AG04450 (cell line): ENCODE measurements at places on chromosomes 6 and 20.

- DNase-seq, result peak; percentile 53
These were observed 534.3 kb downstream of the COL12A1 start for GRCh38 chr6:74671558-74672025.

- no peak for DNase-seq
These were observed 10.5 kb downstream of the MTG2 start for GRCh38 chr20:62193079-62194025.

GRCh38 chr6:13452346-13453117 lies 34.9 kb downstream of the GFOD1 start:
- no peak for DNase-seq

- no peak for DNase-seq
These were observed 20.5 kb downstream of the COL20A1 start for GRCh38 chr20:63313349-63314014.

DNA sequence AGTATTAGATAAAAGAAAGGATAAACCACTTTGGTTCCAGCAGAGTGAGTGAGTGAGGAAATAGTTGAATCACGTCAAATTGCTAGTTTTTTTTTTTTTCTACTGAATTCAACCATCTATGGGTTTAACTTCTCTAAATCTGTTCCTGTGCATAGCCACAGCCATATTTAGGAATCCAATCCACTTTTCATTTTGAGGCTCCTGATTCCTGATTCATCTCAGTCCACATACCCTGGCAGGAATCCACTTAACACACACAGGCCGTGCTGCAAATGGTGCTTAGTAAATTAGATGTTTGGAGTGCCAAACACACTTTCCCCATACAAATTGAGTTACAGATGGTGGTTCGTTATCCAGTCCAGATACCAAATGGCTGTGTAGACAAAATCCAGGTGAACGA lies 220.3 kb downstream of the ALDH8A1 start:
- no peak for DNase-seq

DNA sequence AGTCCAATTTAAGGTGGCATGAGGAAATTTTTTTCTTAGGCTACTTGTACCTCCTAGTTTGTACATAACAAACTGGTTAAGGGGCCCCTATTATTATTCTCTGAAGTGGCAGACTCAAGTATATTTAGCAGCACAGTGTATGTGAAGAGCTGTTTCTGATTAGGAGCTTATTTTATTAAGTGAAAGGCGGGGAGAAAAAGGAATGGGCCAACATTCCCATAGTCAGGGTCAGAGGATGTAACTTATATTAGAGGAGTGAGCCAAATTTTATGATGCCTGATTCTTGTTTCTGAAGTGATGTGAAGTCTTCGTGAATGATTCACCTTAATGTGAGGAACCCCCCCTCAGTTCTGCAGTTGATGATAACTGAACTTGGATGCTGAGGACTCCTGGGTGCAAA lies 2.8 kb downstream of the HECA start:
- DNase-seq, result no peak

DNA sequence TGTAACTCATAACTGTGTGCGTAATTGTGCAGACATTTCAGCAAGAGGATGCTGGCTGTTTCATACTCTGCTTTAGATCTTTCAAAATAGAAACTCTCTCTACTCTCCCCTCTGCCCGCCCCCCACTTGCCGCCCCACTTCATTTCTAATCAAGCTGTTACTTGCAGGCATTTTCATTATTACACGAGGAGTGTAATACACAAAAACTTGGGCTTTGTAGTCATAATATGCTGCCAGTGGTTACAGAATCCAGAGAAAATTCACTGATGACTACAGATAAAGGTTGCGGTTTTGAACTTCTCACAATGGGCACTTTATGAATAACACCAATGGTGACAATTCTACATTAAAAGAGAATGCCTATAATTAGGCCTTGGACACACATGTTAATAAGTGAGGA lies 194.0 kb upstream of the POU3F2 start:
- DNase-seq, result no peak

DNA sequence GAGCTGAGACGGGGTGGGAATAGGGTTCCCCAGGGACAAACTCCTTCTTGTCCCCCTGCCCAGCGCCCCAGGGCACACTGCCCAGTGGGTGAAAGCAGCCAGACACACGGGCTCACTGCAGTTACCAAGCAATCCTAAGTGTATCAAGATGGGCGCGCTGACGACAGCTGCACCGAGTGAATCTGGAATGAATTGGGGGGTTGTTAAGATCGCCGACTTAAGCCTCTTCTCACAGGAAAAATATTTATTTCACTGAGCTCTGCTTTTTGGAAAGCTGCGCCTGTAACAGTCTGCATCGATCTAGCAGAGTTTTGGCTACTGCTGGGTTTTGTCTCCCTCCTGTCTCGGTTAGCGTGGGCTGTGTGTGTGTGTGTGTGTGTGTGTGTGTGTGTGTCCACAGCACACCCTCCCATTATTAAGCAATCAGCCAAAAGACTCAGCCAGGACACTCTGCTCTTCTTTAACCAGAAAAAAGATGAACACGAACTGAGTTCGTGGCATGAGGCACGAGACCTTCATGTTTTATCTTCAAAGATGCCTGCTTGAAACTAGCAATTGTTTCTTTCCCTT lies 35.9 kb downstream of the RIPOR3 start:
- DNase-seq, result peak; percentile 93

DNA sequence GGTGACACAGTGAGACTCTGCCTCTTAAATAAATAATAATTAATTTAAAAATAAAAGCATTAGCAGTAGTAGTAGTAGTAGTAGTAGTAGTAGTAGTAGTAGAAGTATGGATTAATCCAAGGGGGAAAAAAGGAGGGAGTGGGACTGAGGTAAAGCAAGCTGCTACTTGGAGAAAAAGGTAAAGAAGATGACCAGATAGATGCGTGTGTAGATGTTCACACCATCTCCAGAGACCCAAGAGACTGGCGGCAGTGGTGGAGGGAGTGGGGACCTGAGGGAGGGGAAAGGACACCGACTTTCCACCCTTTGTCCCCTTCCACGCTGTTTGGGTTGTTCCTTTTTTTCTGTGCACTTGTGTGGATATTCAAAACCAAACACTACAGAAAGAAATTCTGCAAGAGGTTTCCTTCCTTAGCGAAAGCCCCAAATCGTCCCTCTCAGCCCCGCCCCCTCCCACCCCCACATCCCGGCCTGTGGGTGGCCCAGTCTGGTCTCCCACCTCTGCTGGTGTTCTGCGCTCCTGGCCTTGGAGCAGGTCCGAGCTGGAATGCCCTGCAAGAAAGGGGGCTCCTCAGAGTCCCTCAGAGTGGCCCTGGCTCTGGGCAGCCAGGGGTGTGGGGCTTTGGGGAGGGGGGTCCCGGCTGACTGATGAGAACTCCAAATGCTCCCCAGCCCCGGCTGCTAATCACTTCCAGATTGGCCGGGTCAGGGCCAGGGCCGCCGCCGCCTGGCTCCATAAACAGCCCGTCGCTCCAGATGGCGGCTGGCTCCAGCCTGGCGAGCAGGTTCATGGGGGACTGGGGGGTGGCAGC lies 60.2 kb downstream of the UBE2V1 start:
- no peak for DNase-seq

DNA sequence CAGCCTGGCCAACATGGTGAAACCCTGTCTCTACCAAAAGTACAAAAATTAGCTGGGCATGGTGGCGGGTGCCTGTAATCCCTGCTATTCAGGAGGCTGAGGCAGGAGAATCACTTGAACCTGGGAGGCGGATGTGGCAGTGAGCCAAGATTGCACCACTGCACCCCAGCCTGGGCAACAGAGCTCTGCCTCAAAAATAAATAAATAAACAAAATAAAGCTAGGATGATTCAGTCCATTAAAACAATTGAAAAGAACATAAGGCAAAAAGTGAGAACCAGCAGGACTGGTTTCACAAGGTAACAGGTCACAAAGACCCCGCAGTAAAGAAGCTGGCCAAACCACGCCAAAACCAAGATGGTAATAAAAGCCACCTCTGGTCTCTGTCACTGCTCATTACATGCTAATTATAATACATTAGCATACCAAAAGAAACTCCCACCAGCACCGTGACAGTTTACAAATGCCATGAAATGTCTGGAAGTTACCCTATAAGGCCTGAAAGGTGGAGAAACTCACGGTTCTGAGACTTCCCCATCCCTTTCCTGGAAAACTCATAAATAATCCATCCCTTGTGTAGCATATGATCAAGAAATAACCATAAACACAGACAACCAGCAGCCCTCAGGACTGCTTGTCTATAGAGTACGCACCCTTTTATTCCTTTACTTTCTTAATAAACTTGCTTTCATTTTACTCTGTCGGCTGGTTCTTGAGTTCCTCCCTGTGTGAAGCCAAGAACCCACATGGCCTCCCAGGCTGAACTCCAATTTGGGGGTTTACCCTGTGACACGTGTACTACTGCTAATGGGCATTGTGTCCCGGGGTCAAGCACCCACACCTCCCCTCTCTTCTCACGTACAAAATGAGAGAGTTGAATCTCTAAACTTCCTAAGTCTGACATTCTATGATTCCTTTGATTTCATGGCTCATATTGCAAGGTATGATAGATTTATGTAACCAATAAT lies 10.2 kb downstream of the LAMA4 start:
- DNase-seq, result no peak

DNA sequence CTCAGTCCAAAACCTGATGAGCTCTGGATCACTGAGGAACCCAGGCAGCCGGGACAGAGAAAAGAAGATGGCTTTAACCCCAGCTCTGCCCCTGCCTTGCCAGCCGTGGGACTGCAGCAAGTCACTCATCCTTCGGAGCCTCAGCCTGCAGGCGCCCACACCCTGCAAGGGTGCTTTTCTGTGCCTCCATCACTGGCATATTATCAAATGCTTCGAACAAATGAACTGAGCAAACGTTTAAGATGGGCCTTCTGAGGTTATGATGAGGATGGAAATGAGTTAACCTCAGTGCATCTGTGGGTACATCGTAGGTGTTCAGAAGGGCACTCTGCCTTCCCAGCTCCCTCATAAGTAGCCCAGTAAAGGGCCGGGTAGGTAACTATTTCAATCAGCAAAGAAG lies 79.0 kb downstream of the NFATC2 start:
- DNase-seq, result no peak

- no peak for DNase-seq
These were observed 24.9 kb upstream of the NOL4L start for GRCh38 chr20:32609993-32610392.

- no peak for DNase-seq
These were observed 12.1 kb downstream of the APMAP start for GRCh38 chr20:24980291-24981053.

GRCh38 chr6:118896339-118897136 lies 2.6 kb downstream of the ASF1A start:
- no peak for DNase-seq

DNA sequence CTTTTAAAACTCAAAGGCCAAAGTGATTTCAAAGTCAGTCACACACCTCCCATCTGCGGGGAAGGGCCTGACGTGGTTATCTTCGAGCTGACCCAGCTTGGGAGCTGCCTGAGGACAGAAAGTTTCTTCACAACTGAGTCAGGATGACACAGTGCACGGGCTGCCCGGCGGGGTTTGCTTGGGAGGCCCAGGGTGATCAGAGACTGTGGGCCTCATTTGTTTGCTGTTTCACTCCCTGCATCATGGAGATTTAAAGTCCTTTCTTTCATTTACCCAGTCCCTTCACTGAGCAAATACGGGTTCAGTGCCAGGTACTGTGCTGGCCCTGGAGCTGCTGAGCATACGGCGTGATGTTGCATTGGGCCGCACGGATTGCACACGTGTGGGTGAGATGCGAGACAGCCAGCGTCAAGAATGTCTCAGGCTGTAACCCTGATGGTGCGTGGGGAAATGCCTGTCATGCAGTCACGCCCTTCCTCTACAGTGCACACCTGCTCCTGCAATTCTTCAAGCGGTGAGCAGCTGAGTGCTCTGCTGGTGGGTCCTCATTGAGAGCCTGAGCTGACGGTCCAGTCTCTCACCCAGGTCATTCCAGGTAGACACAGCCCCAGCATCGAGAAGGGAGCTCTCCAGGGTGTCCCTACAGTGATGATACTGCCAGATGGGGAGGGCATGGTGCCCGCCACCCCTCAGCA lies 82.7 kb upstream of the PMEPA1 start:
- no peak for DNase-seq

GRCh38 chr6:127120787-127121636 lies 2.5 kb downstream of the RSPO3 start:
- peak; percentile 29 for DNase-seq

- DNase-seq, result no peak
These were observed 217.6 kb upstream of the DTNBP1 start for GRCh38 chr6:15880262-15880973.

DNA sequence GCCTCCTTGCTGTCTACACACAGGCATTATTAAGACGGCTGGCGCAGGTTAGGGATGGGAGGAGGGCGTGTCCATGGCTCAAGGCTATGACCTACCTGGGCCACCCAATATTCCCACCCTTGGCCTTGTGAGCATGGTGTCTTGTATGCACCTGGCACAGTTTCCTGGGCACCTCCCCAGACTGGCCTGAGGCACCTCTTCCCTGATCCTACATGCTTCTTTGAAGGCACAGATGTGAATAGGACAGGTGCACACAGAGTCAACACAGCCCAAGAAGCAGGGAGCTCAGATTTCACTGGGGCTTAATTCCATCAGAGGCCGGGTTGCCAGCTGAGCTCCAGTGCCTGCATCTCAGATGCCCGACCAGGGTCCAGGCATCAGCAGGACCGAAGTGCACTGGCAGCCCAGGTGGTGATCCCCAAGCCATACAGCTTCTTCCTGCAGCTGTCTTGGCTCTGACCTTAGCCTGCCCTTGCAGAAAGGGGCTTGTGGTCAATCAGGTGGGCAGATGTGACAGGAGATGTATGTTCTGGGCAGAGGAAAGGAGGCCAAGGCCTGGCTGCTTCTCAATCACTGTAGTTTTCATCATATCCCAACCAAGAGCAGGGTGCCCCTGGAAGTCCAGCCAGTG lies 287.7 kb downstream of the CLIC5 start:
- no peak for DNase-seq

GRCh38 chr6:7243179-7243981 lies 69.6 kb downstream of the SSR1 start:
- peak; percentile 39 for DNase-seq

DNA sequence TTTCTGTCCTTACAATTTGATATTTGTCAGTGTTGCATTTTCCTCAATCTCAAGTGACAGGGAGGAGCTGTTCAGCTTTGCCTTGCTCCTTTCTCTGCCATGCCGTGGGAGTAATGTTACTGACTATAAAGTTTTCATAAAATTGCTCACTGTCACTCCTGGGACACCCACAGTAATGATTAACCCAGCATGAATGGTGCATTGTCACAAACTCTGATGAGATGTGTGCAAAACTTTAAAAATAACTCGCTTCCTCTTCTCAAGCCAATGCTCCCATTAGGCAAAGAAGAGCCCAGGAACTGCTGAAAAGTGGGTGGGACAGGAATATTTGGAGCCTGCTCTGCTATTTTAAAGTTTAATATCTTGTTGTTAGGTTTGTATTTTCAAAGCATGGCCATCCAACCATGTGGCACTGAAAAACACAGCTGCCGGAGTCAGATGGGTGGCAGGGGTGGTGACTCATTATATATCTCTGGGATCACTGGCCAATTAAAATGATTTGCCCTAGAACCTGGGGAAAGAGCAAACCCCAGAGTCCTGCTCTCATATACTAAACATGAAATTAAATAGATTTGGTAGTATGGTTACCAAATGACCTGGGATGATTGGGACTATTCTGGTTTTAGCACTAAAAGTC lies 260.1 kb downstream of the BTBD3 start:
- no peak for DNase-seq
